ENCODE measurements at places on chromosomes 4 and X.

GRCh38 chr4:79181190-79181589 is 144.7 kb downstream of the NAA11 start:
- no peak for DNase-seq

DNA sequence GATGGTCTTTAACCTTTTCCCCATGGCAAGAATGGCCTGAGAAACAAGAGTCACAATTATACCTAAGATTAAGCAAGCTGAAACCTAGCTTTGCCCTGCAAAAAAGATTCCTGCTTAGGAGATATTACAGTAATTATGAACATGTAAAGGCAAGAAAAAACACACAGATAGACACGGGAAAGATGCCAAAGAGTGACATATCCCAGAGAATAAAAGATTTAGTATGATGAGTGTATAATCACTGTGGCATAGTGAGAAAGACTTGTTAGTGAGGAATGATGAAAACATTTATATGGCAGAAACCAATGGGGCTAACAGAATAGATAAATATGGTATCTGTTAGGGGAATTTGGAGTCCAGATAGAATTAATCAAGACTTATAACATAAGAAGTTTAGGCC is 29.6 kb upstream of the TASL start:
- DNase-seq, result no peak

DNA sequence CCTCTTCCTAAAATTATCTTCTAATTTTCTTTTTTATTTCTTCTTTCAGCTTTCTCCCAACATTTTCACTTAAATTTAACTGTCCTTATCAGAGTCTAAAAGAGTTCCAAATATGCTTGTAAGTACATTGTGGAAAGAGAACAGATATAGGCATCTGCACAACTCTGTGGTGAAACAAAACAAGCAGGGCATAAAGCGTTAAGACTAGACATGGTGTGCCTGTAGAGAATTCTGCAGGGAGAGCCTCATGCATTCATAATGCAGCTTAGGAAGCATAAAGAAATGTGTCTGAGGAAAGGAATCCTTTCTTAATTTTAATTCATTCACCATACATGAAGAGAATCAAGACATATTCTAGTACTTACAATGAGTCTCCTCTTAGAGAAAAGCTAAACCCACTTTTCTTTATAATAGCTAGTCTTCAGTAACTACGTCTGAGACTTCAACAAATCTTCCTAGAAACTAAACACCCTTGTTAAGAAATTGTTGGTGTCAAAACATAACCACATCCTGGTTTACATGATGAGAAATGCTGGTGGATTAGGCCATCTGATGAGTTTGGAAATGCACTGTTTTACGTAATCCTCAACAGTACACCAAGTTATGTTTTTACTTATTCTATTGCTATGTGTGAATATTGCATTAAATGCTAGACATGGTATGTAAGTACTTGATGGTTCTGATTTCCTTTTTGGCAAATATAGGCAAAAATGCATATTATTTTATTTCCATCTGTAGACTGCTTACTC is 307.8 kb upstream of the GIMD1 start:
- no peak for DNase-seq

GRCh38 chr4:91319556-91320268 is 984.1 kb upstream of the GRID2 start:
- DNase-seq, result no peak

DNA sequence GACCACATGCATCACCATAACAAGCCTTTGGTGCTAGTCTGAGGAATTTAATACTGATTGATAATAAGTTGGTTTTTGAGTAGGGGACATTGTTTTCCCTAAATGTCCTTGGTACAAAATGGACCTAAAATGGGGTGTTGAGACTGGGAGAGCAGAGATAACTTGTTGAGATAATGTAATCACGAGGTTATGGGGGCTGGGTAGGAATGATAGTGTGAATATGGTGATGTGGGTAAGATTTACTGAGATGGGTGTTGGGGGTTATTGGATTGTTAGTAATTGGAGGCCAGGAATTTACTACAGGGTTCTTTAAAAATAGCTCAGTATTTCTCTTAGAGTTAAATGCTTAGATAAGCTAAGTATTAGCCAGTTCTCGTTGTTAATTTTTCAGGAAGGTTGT is 3.9 kb downstream of the BMP2K start:
- no peak for DNase-seq

GRCh38 chr4:101175896-101176676 is 171.2 kb downstream of the PPP3CA start:
- DNase-seq, result no peak

GRCh38 chr4:150244600-150244999 is 166.4 kb downstream of the DCLK2 start:
- no peak for DNase-seq

DNA sequence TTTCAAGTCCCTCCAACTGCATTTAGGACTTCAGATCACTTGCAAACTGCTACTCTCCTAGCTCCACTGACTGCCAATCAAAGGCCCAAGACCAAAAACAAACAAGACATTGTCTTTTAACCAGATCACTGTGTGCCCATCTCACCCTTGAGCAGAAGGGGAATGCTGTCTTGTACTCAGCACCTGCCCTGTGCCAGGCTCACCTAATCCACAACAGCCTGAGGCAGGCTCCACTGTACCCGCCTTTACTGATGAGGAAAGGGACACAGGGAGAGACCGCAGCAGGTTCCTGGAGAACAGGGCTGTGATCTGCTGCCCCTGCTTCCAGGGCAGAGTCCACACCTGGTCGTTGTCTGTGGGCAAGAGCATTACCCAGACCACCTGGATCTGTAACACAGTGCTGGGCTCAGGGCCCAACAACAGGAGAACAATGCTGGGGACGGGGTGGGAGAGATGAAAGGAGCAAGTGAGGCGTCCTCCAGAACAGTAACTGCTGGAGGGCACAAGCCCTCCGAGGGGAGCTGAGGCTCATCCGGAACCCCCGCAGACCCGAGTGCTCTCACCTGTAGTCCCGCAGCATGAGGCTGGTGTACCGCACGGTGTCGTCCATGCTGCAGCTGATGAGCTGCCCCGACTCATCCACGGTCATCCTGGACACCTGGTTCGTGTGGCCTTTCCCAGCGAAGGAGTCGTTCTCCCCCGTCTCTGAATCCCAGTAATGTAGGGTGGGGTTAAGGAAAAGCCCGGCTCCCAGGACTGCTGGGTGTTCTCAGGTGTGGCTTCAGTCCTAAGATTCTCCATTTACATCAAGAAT is 33.9 kb downstream of the WDR1 start:
- DNase-seq, result no peak

GRCh38 chrX:24399550-24399949 is 39.1 kb downstream of the SUPT20HL1 start:
- DNase-seq, result no peak

- no peak for DNase-seq
Observed at GRCh38 chr4:93657527-93657926, 171.0 kb upstream of the ATOH1 start.

DNA sequence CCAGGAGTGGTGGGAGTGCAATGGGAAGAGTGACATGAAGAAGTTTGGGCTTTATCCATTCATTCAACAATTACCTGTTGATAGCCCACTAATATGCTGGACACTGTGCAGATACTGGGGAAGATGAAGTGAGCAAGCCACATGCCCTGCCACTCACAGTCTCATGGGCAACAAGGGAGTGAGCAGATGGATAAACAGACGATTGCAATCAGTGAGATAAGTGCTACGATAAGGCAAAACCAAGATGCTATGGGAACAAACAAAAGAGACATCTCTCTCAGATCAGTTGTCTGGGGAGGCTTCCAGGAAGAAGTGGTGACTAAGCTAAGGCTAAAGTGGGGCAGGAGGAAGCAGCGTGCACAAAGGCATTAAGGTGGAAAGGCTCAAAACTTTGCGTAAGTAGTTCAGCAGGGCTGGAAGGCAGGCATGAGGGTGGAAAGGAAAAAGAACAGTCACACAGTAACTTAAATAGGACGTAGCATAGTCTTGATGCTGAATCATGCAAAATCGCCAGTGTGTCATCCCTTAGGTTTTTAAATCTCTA is 31.7 kb downstream of the GAB3 start:
- no peak for DNase-seq

DNA sequence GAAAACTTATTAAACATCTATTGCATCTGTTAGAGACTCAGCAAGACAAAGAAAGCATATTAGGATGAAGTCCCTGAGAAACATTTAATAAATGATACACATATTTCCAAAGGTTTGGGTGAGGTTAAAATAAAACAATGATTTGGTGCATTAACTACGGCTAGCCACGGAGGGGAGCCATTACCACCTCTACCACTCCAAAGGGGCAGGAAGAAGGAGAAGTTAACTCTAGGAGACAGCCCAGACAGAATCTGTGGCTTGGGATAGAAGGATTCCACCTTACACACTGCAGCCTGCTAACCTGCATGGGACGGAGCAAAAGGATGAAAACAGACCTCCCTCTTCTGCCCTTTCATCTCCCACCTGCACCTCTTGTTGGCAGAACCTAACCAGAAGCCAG is 189.1 kb upstream of the C1QTNF7 start:
- DNase-seq, result no peak

DNA sequence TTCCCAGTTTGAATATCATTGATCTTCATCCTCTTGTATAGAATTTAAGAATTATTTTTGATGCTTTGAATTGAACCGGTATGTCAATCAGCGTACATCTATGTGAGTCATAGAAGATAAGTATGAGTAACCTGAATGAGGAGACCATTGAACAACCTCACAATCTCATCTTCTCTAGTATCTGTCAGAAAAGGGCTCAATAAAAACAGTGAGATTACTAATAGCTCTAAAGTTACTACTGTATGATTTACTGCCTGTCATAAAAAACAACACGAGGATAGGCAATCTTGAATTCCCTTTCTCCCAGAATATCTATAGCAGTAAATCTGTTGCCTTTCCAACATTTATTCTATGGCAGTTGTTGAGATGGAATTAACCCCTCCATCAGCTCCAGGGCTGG is 36.1 kb downstream of the PHOX2B start:
- DNase-seq, result no peak

DNA sequence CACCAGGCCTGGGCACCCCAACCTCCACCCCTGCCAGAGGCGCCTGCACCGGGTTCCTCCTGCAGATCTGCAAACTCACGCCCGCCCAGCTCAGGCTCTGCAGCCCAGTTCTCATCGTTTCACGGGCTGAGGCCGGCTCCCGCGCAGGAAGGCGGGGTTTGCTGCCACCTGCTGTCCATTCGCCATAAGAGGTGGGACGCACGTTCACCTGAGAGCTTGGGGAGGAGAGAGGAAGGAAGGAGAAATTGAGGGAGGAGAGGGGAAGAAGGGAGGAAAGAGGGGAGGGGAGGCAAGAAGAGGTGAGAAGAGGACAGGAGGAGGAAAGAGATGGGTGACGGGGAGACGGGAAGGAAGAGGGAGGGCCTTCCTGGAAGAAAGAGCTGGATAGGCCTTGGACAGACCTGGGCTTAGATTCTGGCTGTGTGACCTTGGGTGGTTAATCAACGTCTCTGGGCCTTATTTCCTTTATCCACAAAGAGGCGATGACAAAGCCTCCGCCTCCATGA is 114.5 kb downstream of the ADRA2C start:
- DNase-seq, result peak; percentile 35

- no peak for DNase-seq
Observed at GRCh38 chr4:12734586-12734985, 749.6 kb downstream of the RAB28 start.
